Stimulated activated CD8-positive, alpha-beta memory T cell treated with anti-CD3 and anti-CD28 coated beads, Interleukin-15, amount 100 ng/mL, for 48 hours (primary cell): ENCODE measurements at places on chromosomes 3 and 15.

- no peak for DNase-seq
Observed at GRCh38 chr3:42685891-42686820, 819 bp downstream of the KLHL40 start.

DNA sequence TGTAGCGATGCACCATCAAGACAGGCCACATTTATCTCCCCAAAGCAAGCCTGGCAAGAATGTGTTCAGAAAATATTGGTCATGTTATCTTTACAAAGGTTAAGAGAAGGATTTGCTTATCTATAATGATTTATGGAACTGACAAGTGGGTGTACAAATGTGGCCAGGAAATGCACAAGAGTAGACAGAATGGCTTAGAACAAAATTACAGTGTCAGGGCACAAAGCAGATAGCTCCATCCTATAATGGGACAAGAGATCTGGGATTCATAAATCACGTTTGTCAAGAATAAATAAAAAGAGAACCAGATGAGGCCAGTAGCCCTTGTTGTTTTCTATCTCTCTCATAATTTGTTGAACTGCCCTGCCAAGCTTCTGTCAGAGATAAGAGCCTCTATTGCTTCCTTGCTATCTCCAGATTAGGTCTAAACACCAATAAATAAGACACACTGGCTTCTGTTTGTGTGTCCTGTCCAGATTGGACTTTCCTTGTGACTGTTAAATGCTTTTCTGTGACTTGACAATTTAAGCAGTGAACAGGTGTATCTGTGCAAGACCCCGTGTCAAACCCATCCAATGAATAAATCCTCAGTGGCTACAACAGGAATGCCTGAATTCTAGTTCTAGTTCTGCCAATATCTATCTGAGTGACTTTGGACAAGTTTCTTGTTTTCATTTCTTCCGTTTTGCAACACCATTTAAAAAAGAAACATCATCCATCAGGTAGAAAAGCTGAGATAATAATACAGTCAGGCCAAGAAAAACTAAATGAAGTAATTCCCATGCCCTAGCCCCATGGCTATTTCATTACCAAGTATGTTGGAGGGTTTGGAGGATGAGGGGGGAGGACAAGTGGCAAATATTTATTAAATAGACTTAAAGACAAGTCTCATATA is 157.2 kb downstream of the DCLK3 start:
- DNase-seq: no peak

DNA sequence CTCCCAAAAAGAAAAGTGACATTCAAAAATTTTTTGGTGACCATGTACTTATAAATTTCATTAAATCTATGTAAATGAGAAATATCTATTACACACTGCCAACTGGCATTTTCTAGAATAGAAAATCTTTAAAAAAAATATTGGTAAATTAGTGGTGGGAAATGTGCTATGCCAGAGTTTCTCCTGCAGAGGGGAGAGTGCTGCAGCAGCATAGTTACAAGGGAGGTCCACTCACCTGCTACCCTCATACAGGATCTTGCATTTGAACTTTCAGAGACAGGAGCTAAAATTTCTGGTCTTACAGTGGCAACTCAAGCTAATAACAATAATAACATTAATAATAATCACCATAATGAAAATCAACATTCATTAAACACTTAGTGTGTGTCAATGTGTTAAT is 459.6 kb downstream of the NSUN3 start:
- DNase-seq: no peak

DNA sequence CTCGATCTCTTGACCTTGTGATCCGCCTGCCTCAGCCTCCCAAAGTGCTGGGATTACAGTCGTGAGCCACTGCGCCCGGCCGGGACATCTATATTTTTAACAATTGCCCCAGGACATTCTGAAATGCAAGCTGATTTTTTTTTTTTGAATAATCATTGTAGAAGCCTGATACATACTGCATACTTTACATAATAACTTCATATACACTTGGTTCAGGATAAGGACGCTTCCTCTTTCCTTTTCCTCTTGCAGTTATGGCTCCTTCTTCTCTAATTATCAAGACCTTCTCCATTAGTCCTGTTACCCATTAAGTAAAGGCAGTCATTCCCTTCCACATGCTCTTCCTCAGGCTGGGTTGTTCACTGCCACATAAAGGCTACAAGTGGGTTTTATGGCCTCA is 58.3 kb downstream of the SLCO3A1 start:
- DNase-seq: no peak

GRCh38 chr15:59862191-59863155 is 141.6 kb upstream of the FOXB1 start:
- no peak for DNase-seq

DNA sequence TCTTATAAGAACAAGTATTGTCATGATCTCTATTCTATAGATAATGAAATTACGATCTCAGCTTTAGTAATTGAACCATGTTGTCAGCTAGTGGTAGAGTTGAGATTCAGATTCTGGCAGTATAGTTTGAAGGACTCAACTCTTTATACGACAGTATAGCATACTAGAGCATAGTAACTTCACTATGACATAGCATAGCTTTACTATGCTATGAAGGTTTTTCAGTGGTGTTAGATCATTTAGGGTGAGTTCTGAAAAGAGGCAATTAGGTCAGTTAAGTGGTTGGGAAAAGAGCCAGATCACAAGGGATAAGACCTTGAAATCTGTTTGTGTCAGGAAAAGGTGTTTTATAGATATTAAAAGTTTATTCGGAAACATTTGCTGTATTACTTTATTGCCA is 8.1 kb downstream of the STX19 start:
- DNase-seq: no peak

GRCh38 chr3:54270816-54271526 is 148.6 kb downstream of the CACNA2D3 start:
- no peak for DNase-seq

GRCh38 chr3:195182470-195182795 is 88.5 kb downstream of the XXYLT1 start:
- DNase-seq: no peak
